IMR-90 (cell line): ENCODE measurements at places on chromosomes 4 and X. TPM values are rescaled to one million over a fixed set of nuclear protein-coding genes. Genes with fewer than 3 reads are reported as not detected.

CNGA1 gene
- total RNA-seq: not detected in 2 replicates

LONRF3 gene
- not detected in 2 replicates for total RNA-seq

TLR10 gene
- not detected in 2 replicates for total RNA-seq

TMSB15A gene
- total RNA-seq: 13.6 and 32.8 TPM in 2 replicates

GUCY1A1 gene
- total RNA-seq: 0.28 and 0.54 TPM in 2 replicates

MAPK10 gene
- 6.4 and 6.5 TPM in 2 replicates for total RNA-seq

PFKFB1 gene
- total RNA-seq: under 0.01 TPM in 1 of 2 replicates, not detected in the other

ANKRD37 gene
- total RNA-seq: 4.4 and 8.2 TPM in 2 replicates

DACH2 gene
- total RNA-seq: 3.8 and 4.4 TPM in 2 replicates

ARR3 gene
- not detected in 2 replicates for total RNA-seq

CACNA1F gene
- not detected in 2 replicates for total RNA-seq

GAGE13 gene
- not detected in 2 replicates for total RNA-seq

GABRG1 gene
- total RNA-seq: not detected in 2 replicates

HSFX2 gene
- total RNA-seq: not detected in 2 replicates

KIF4A gene
- total RNA-seq: 19.0 and 24.4 TPM in 2 replicates

SYP gene
- total RNA-seq: under 0.01 TPM in 1 of 2 replicates, not detected in the other

SMIM10L2A gene
- total RNA-seq: under 0.01 TPM in 2 replicates

F11 gene
- not detected in 2 replicates for total RNA-seq

PPEF1 gene
- not detected in 2 replicates for total RNA-seq

PRKG2 gene
- 2.0 and 2.2 TPM in 2 replicates for total RNA-seq

SRPX2 gene
- 14.4 and 20.6 TPM in 2 replicates for total RNA-seq

ATP6AP2 gene
- 61.4 and 76.2 TPM in 2 replicates for total RNA-seq

KIT gene
- 5.9 and 6.9 TPM in 2 replicates for total RNA-seq

GPC3 gene
- not detected in 2 replicates for total RNA-seq

EFHC2 gene
- 0.18 and 0.28 TPM in 2 replicates for total RNA-seq

AFM gene
- not detected in 2 replicates for total RNA-seq

LRAT gene
- under 0.01 TPM in 2 replicates for total RNA-seq

LDB2 gene
- total RNA-seq: 92.8 and 116 TPM in 2 replicates

PARM1 gene
- under 0.01 and 0.18 TPM in 2 replicates for total RNA-seq

PNMA6A gene
- 0.18 and 0.28 TPM in 2 replicates for total RNA-seq
